GM12878 (cell line): ENCODE measurements at places on chromosomes 5 and 9. TPM values are rescaled to one million over a fixed set of nuclear protein-coding genes. Genes with fewer than 3 reads are reported as not detected.

DNA sequence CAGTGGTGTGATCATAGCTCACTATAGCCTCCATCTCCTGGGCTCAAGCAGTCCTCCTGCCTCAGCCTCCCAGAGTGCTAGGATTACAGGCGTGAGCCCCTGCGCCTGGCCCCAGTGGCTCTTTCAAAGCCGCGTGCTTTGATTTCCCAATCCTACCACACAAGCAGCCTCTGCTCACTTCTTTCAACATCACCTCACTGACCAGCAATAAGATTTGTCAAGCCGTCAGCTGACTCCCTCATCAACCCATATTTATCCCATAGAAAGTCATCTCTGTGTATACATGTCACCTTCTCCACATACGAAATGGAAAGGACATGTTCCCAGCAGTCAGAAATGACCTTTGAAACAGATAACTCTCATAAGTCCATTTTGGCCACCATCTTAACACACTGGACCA, 26.0 kb downstream of the SLC31A2 start:
- no peak for DNase-seq

GRCh38 chr9:17824191-17824590, 245.3 kb downstream of the SH3GL2 start:
- no peak for DNase-seq

GRCh38 chr5:155772009-155772662, 554.8 kb upstream of the SGCD start:
- no peak for DNase-seq

Gene AHRR
- polyA plus RNA-seq = 17.6 and 21.1 TPM in 2 replicates

GRCh38 chr5:119019949-119020348, 31.6 kb upstream of the DTWD2 start:
- no peak for DNase-seq

- DNase-seq = no peak
Observed at GRCh38 chr5:150167908-150168307, 1.3 kb downstream of the CDX1 start.

GRCh38 chr5:73318308-73318719, 130.3 kb downstream of the FOXD1 start:
- no peak for DNase-seq
